ENCODE measurements at places on chromosomes 5 and 9.
A peak's percentile ranks its signal among the peaks of the same experiment; 100 is the strongest.

- DNase-seq = no peak
Measured at GRCh38 chr5:147436596-147436995, 73.3 kb downstream of the DPYSL3 start.

- no peak for DNase-seq
Measured at GRCh38 chr9:130343445-130343918, 77.9 kb downstream of the HMCN2 start.

DNA sequence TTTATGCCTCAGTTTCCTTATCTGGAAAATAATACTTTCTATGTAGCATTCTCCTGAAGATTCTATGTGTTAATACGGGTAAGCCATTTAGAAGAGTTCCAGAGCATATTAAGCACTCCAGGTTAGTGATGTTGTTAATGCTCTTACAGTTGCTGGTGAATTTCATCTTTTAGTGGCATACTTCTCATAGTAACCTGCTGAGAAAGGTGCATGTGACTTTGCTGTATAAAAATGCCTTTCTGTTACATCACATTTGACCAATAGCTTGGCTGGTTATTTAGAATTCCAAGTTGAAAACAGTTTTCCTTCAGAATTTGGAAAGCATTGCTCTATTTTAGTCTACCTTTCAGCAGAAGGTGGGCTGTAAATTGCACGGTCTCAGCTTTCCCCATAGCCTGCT lies 27.2 kb downstream of the GCNT1 start:
- DNase-seq = no peak

- no peak for DNase-seq
Measured at GRCh38 chr5:134127988-134128647, 13.6 kb downstream of the TCF7 start.

GRCh38 chr9:37966412-37967013 lies 62.6 kb upstream of the SLC25A51 start:
- no peak for DNase-seq

GRCh38 chr5:138702166-138703077 lies 50.8 kb upstream of the CTNNA1 start:
- no peak for DNase-seq

- DNase-seq = no peak
Measured at GRCh38 chr9:89805571-89806292, 200.9 kb downstream of the GADD45G start.

GRCh38 chr5:77012601-77013000 lies 17.6 kb upstream of the AGGF1 start:
- no peak for DNase-seq

DNA sequence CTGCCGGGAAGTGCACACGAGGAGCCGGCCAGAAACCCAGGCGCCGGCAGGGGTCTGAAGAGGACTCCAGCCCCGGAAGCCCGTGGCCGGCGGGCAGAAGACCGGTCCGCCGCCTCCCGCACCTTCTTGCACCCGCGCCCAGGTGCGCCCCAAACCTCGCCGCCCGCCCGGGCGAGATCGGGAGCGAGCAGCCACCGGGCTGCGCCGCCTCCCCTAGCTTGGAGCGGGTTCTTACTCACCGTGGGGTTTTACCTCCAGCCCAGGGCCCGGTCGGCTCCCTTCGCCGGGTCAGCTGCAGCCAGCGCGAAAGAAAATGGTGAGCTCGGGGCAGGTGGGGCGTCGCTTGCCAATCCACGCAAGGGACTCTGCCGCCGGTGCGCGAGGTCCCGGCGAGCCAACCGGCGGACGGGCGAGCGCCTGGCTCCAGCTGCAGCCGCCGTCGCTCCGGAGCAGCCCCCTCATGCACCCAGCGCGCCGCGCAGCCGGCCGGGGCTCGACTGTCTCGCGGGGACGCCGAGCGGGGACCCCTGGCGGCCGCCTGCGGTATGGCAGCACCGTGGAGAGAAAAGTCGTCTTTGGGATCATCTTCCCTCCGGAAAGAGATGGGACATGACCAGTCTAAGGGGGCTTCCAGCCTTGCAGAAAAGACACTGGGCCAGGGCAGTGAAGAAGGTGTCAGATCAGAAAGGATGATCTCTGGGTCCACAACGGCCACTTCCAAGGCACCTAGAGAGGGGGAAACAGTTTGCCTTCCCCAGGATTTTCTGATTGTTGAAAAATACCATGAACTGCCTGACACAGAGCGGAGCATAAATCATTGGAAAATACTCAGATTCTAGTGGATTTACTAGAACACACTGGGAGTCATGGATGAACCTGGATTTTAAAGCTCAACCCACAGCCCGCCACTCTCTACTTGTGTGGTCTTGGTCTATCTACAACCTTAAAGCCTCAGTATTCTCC lies at the start of gene MOB3B:
MOB3B (minus strand) TSS at position 499 of the 963 bp plus-strand sequence. CDS start 74,264 bp downstream, outside the sequence.
- DNase-seq = peak; percentile 85

GRCh38 chr9:120726484-120726883 lies 12.2 kb upstream of the MEGF9 start:
- no peak for DNase-seq

- DNase-seq = no peak
Measured at GRCh38 chr5:169744336-169744735, 107.3 kb downstream of the DOCK2 start.

GRCh38 chr9:27304521-27304920 lies 7.6 kb upstream of the EQTN start:
- no peak for DNase-seq

GRCh38 chr5:132115375-132115774 lies 41.8 kb downstream of the CSF2 start:
- no peak for DNase-seq

GRCh38 chr9:1179366-1179765 lies 129.2 kb downstream of the DMRT2 start:
- DNase-seq = no peak

DNA sequence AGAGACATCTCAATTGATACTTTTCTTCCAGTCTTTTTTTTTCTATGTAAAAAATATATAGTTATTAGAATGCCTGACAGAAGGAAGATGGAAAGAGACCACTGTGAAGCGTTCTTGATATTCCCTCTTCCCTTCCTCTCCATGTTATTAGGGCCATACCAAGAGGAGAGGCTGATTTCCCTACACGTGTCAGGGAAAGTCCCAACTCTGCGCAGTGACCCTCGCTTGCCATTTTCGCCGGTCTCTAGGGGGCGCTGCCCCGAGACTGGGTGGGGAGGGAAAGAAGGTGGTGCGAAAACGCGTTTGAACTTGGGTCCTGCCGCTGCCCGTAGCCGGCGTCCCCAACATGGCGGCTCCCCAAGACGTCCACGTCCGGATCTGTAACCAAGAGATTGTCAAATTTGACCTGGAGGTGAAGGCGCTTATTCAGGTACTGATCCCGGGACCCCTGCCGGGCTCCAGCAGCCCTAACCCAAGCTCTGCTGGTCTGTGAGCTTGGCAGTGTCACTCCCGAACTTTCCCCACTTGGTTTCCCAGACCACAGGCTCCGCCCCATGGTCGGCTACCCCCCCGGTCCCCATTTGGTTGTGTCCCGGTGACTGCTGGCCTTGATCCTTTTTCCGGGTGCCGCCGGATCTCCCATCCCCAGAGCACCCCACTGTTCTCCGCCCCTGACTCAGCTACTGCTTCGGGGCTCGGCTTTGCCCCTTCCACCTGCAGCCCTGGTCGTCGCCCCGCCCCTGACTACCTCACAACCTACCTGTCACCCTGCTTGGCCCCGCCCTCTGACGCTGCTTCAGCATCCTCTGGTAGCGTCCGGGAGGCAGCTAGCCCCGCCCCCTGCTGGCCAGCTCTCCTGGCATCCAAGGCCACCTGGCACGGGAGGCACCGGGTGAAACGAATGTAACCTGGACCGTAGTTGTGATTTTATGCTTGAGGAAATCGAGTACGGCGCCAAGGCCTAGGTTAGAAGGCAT lies at the start of gene BNIP1:
BNIP1 (plus strand) TSS at position 332 of the 977 bp plus-strand sequence; CDS start at position 347, 15 bp downstream.
- peak; percentile 95 for DNase-seq

DNA sequence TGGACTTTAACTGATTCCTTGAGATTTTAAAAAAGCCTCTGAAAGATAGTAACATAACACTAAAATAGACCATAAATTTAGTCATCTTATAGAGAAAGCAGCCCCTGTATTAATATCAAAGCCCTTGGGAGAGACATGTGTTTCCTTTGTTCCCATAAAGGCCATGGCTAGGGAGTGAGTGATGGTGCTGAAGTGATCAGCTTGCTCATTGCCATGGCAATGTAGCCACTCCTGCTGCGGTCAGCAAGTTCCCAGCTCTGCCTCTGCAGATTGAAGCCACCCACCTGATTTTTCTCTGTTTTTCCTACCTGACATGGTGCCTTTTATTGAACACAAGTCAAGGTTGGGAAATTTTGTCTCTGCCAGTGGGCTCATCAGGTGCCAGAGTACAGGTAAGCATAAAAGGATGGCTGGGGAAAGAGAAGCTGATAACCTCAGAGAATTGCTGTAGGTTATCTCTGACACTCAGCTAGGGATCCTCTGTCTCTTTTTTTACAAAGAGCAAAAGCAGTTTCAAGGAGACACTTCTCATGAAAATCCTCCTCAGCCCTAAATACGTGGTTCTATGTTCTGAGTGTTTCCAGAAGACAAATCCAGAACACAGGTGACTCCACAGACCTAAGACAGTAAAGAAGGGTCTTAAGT lies 296.3 kb upstream of the NMUR2 start:
- DNase-seq = no peak

- no peak for DNase-seq
Measured at GRCh38 chr5:125149527-125149926, 403.1 kb upstream of the ZNF608 start.

DNA sequence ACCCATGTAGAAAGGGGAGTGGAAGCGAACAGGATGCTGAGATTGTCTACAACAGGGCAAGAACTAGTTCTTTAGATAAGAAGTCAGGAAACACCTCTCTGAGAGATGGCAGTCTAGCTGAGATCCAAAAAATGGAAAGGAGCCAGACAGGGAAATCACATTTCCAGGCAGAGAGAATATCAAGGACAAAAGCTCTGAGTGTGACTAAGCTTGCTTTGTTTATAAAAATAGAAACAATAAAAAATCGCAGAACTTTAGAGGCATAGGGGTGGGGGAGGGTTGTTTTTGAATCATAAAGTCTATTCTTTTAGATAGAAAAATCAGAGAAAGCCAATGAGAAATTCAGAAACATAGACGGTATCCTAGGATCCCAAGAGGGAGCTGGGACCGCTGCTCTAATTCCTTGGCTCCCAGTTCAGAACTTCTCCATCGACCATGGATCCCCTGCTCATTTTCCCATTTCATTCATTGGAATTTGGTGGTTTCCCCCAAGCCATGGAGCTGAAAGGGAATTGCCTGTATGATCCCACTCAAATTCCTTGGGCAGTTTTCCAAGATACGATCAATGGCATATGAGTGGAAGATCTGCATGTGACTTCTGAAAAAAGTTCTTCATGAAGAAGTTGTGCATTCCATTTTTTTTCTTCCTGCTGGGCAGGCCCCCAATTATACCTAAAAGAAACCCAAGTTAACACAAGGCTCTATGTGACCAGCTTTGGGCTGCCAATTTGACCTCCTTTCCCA lies 182.0 kb downstream of the GRIA1 start:
- no peak for DNase-seq

DNA sequence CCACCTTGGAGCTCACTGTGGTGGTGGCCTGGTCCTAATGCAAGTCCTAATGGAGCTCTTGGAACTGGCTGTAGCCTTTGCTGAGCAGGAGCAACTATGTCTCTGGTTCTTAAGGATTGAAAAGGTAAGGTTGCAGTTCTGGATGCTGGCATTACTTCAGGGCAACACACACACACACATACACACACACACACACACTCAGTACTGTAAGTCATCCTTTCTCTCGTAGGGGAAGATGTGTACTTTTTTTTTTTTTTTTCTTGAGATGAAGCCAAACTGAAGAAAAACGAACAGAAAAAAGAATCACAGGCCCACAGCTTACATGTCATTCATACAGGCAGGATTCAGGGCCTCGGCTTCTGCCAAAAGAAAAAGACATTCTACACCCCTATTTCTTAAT lies 81.1 kb upstream of the RPS23 start:
- no peak for DNase-seq

- DNase-seq = no peak
Measured at GRCh38 chr5:132000241-132000490, 11.3 kb downstream of the ACSL6 start.

DNA sequence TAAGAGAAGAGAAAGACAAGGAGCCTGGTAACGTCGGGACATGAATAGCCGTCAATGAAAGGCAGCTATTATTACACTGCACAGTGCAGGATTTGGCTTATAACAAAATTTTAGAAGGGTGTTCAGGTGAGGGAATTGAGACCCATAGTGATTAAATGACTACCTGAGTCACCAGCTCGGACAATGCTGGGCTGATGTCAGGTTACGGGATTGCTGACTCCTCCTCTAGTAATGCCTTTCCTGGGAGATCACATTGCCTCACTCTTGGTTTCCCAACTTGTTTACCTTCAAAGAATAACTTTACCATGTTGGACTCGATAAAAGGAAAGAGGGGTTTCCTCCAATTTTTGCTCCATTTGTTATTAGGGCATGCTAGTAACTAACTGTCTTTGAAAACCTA lies 132.6 kb downstream of the GHR start:
- no peak for DNase-seq

- no peak for DNase-seq
Measured at GRCh38 chr9:123111427-123112014, 78.1 kb downstream of the GPR21 start.

GRCh38 chr9:21764846-21765245 lies 37.6 kb upstream of the MTAP start:
- DNase-seq = no peak

- DNase-seq = no peak
Measured at GRCh38 chr5:133843911-133844310, 124.5 kb downstream of the C5orf15 start.

DNA sequence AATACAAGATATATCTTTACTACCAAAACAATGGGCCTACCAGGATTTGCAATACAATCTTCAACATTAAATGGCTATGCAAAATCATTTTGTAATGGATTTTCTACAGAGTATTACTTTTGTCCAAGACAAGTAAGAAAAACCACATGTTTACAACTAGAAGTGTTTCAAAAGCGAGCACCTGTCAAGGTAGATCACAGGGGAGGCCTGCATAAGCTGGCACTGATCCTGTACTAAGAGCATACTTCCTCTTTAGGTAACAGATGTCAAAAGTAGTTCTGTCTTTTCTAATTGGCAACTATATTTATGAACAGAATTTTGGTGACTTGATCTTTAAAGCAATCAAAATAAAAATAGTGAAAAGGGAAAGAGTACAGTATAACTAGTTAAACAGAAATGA lies 249.0 kb downstream of the MLLT3 start:
- no peak for DNase-seq

GRCh38 chr9:15430920-15431844 lies 8.5 kb downstream of the SNAPC3 start:
- no peak for DNase-seq

DNA sequence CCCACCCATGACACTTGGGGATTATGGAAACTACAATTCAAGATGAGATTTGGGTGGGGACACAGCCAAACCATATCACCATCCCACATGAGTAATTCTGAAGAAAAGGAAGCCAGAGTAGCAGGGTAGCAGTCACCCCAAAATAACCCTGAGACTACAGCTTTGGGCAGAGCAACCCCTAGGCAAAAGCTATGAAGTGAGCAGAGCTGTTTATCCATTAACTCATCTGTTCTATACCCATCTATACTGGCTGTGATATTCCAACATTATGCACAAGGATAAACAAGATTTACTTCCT lies 12.3 kb upstream of the REEP5 start:
- DNase-seq = no peak

DNA sequence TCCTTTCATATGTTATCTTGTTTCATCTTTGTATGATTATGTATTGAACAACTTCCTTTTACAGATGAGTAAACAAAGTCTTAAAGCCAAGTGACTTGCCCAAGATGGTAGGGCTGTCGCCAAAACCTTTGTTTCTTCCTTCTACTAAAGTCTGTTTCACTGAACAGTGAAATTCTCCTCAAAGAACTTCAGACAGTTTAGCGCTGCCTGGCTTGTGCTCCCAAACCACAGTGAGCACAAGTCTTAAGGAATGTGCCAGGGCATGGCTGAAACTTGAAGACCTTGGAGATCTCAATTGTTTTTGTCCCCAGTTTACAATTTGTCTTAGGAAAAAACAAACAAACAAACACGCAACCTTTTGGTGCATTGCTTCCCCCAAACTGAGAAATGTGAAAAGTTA lies 273.5 kb downstream of the CRB2 start:
- DNase-seq = no peak

All from GM13976 (cell line).